ENCODE measurements at places on chromosomes 12 and 14.

- H3K4me1 ChIP-seq, result peaks cover 21% of the 10 kb centered on the region
- DNase-seq, result no peak
- peak overlapping the region; percentile 57 for H3K27ac ChIP-seq
- no peak overlapping the region for H3K4me3 ChIP-seq
- no peaks in the 10 kb centered on the region for H3K27me3 ChIP-seq
- peaks cover 30% of the 10 kb centered on the region for H3K36me3 ChIP-seq
These were observed 27.4 kb downstream of the DNM1L start for GRCh38 chr12:32706335-32707024.

DNA sequence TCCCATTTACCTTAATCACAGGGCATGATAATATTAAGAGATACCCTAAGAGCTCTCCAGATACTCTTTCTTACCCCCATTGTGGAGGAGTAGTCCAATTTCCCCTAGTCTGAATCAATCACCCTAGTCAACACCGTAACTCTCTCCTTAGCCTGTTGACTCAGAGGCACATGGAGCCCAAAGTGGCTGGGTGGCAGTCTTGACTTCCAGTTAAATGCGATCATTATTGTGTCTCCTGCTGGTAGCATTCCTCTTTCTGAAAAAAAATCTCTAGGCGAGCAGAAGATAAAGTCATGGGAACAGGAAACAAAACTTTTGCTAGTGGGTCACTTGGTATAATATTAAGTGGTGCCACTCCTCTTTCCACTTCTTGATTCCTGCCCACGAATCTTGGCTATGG lies 46.4 kb downstream of the EMP1 start:
- H3K4me3 ChIP-seq, result no peak overlapping the region
- peaks cover 26% of the 10 kb centered on the region for H3K27me3 ChIP-seq
- no peak overlapping the region for H3K27ac ChIP-seq
- DNase-seq, result no peak
- no peaks in the 10 kb centered on the region for H3K4me1 ChIP-seq

- no peaks in the 10 kb centered on the region for H3K36me3 ChIP-seq
- H3K27ac ChIP-seq, result no peak overlapping the region
- no peak for DNase-seq
- H3K4me3 ChIP-seq, result no peak overlapping the region
- H3K4me1 ChIP-seq, result no peaks in the 10 kb centered on the region
These were observed 353.8 kb upstream of the FAR2 start for GRCh38 chr12:28795311-28795710.

- peaks cover 66% of the 10 kb centered on the region for H3K4me1 ChIP-seq
- peak overlapping the region; percentile 51 for H3K27ac ChIP-seq
- peaks cover 37% of the 10 kb centered on the region for H3K36me3 ChIP-seq
- no peak overlapping the region for H3K4me3 ChIP-seq
These were observed 22.7 kb downstream of the YY1 start for GRCh38 chr14:100261621-100262020.

- peaks cover 14% of the 10 kb centered on the region for H3K36me3 ChIP-seq
- peaks cover 47% of the 10 kb centered on the region for H3K4me1 ChIP-seq
- peak overlapping the region; percentile 63 for H3K4me3 ChIP-seq
- no peaks in the 10 kb centered on the region for H3K27me3 ChIP-seq
- DNase-seq, result peak; percentile 61
These were observed 126.7 kb upstream of the HIF1A start for GRCh38 chr14:61568572-61569011.

DNA sequence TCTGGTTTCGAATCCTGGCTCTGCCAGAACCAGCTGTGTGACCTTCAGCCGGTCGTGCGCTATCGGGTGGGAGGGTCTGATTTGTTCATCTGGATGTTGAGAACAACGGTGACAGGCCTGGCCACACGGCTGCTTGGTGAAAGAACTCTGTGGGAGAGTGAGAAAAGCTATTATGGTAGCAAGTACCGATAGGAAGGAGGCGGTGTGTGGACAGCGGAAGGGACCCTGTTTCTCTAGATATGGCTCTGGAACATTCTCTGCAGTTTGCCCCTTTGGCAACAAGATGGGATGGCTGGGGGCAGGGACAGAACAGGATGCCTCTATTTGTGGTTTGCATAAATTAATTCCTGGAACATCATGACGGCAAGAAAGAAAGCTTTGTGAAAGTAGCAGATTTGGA lies 347.3 kb downstream of the AACS start:
- no peaks in the 10 kb centered on the region for H3K36me3 ChIP-seq
- H3K4me1 ChIP-seq, result no peaks in the 10 kb centered on the region
- H3K27me3 ChIP-seq, result no peaks in the 10 kb centered on the region

DNA sequence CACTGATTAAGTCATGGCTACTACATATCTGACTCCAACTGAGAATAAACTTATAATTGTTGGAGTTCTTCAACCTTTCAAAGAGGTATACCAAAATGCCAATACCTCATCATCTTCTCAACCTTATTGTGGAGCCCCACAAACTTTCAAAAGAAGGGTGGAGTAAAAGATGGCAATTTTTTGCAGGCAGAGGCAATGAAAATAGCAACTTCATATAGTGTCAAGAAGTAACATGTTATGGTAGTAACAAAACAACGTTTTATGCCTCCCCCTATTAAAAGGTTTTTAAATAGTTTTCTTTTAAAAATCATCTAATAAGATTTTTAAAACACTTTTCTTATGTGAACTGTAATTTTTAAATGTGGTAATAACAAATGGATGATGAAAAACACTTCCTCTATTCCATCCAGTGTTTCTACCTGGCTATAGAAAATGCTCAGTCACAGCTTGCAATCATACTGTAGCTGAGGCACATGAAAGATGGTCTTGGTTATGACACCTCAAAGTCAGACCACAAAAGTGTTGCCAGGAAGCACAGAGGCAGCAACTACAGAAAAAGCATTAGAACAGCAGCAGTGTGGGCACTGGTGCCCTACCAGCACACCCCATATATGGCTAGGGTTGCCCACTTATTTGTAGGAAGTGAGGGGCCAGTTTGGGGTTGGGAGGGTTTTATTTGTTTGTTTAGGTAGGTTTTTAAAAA lies 7.0 kb downstream of the PPP1R12A start:
- peaks cover 13% of the 10 kb centered on the region for H3K36me3 ChIP-seq
- DNase-seq, result peak; percentile 73
- peak overlapping the region; percentile 0 for H3K4me3 ChIP-seq
- peak overlapping the region; percentile 68 for H3K27ac ChIP-seq
- no peaks in the 10 kb centered on the region for H3K27me3 ChIP-seq

GRCh38 chr14:22255017-22255950 lies 333.7 kb downstream of the DAD1 start:
- no peaks in the 10 kb centered on the region for H3K27me3 ChIP-seq
- DNase-seq, result no peak
- no peak overlapping the region for H3K4me3 ChIP-seq
- no peaks in the 10 kb centered on the region for H3K36me3 ChIP-seq

- H3K27me3 ChIP-seq, result peaks cover 15% of the 10 kb centered on the region
- H3K4me1 ChIP-seq, result peaks cover 25% of the 10 kb centered on the region
- no peaks in the 10 kb centered on the region for H3K36me3 ChIP-seq
- no peak overlapping the region for H3K4me3 ChIP-seq
- DNase-seq, result no peak
These were observed 1.9 kb downstream of the KIF5A start for GRCh38 chr12:57551637-57552305.

DNA sequence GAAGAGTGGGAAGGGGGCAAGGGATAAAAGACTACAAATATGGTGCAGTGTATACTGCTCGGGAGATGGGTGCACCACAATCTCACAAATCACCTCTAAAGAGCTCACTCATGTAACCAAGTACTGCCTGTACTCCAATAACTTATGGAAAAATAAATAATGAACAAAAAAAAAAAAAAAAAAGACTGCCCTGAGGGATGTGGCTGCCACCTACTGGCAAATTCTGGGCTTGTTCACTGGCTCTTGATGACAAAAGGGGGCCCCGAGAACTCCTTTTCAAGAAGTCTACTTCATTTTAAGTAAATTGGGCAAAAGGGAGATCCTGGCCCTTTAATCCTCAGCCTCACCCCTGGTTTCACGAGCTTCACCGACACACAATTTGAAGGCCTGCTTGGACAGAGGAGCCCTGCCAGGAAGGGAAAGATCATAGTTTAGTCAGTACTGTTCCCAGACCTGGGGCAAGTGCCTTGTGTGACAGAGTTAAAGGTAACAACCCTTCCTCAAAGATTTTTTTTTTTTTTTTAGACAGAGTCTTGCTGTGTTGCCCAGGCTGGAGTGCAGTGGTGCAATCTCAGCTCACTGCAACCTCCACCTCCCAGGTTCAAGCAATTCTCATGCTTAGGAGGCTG lies 26.1 kb upstream of the STAC3 start:
- no peak overlapping the region for H3K27ac ChIP-seq
- DNase-seq, result peak; percentile 39

DNA sequence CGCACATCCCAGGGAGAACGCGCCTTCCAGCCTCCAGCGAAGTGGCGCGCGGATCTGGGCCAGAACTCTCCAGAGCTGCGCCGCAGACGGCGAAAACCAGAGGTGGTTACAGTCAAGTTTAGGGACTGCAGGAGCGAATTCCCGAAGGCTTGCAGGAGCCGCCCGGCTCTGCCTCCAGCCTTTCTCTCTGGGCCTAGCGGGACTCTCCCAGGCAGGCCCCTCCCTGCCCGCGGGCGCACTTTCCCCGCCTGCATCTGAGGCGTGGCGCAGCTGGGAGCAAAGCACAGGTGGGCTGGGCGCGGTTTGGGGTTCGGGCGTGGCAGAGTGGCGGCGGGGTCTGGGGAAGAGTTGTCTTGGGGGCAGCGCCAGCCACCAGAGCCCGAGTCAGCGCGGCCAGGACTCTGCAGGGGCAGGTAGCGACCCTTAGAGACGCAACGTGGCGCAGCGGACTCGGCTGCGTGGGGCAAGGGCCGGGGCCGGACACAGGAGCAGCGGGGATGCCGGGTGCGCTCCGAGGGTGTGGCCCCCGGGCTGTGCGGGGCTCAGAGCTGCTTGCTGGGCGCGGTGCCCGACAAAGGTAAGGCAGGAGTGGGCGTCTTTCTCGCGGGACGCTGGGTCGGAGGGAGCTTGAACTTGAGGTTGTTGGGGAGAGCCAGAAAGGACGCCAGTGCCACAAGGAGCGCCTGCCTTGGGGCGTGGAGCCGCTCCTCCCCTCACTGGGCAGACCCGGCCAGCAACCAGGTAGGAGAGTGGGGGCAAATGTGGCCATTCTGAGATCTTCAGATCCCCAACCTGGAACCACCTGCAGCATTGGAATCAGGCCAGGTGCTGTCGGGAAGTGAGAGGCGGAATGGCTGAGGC lies 1126.0 kb downstream of the AACS start:
- DNase-seq, result no peak
- no peaks in the 10 kb centered on the region for H3K27me3 ChIP-seq
- no peaks in the 10 kb centered on the region for H3K4me1 ChIP-seq
- H3K36me3 ChIP-seq, result no peaks in the 10 kb centered on the region
- H3K27ac ChIP-seq, result no peak overlapping the region

GRCh38 chr14:29442696-29443095 lies 485.0 kb downstream of the PRKD1 start:
- H3K27ac ChIP-seq, result no peak overlapping the region
- no peaks in the 10 kb centered on the region for H3K4me1 ChIP-seq
- H3K27me3 ChIP-seq, result no peaks in the 10 kb centered on the region
- H3K4me3 ChIP-seq, result no peak overlapping the region
- no peaks in the 10 kb centered on the region for H3K36me3 ChIP-seq

DNA sequence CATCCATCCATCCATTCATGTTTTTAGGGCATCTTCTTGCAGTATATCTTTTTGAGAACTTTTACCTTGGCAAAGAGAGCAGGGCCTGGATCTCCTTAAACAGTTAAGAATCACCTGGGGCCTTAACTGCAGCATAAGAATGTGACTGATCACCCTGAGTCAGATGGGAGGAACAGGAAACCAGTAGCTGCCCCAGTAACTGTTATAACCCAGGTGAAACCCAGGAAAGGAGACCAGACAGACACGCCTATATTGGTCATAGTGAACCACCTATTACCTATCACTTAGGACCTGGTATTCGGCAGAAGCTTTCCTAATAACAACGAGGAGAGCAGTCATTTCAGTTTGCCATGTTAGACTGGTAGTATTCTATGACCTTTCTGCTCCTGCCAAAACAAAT lies 43.4 kb upstream of the NR2C1 start:
- peaks cover 5% of the 10 kb centered on the region for H3K4me1 ChIP-seq
- DNase-seq, result no peak
- H3K27ac ChIP-seq, result no peak overlapping the region
- no peaks in the 10 kb centered on the region for H3K36me3 ChIP-seq
- peaks cover 3% of the 10 kb centered on the region for H3K27me3 ChIP-seq
- no peak overlapping the region for H3K4me3 ChIP-seq

- no peaks in the 10 kb centered on the region for H3K27me3 ChIP-seq
- peaks cover 6% of the 10 kb centered on the region for H3K4me1 ChIP-seq
- H3K27ac ChIP-seq, result no peak overlapping the region
- H3K4me3 ChIP-seq, result no peak overlapping the region
- peaks cover 58% of the 10 kb centered on the region for H3K36me3 ChIP-seq
These were observed 31.3 kb downstream of the ABCD2 start for GRCh38 chr12:39588348-39588747.

DNA sequence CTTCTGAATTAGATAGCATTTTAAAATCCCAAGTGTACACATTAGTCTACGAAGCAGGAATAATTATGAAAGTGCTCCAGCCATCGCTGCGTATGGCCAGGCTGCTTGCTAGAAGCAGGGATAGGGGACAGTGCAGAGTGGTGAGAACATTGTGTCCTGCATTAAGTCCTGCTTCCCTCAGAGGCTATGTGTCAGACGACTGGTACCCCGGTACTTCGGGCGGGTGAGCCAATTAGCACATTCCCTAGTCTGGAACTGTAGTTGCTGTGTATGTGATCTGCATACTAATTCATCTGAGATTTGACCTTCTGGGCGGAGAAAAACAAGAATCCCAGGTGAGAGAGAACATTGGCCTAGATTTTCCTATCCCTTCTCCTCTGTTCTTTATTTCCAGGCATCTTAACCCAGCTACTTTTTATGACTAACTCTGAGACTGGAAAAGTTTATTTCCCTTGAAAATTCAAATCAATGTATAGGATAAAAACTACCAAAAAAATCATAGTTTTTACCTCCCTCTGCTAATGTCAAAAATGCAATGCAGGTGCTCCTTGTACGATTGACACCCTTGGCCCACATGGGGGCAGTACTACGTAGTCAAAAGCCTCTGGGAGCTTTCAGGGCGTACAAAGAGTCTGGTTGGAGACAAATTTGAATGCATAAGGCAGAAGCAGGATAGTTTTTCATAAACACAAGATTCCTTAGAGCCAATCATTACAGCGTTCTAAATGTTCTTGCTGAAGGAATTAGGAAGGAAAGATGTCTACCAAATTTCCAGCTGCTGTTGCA lies 764.3 kb downstream of the NOVA1 start:
- H3K4me3 ChIP-seq, result no peak overlapping the region
- DNase-seq, result no peak
- no peaks in the 10 kb centered on the region for H3K36me3 ChIP-seq
- H3K4me1 ChIP-seq, result no peaks in the 10 kb centered on the region
- H3K27ac ChIP-seq, result no peak overlapping the region
- no peaks in the 10 kb centered on the region for H3K27me3 ChIP-seq
